ENCODE measurements at places on chromosomes 2 and 18.

- DNase-seq = no peak
Observed at GRCh38 chr2:207153266-207153975, 12.3 kb downstream of the KLF7 start.

GRCh38 chr2:231479455-231479854 lies 15.2 kb upstream of the NCL start:
- DNase-seq = no peak

- no peak for DNase-seq
Observed at GRCh38 chr2:15760232-15760910, 168.7 kb downstream of the DDX1 start.

DNA sequence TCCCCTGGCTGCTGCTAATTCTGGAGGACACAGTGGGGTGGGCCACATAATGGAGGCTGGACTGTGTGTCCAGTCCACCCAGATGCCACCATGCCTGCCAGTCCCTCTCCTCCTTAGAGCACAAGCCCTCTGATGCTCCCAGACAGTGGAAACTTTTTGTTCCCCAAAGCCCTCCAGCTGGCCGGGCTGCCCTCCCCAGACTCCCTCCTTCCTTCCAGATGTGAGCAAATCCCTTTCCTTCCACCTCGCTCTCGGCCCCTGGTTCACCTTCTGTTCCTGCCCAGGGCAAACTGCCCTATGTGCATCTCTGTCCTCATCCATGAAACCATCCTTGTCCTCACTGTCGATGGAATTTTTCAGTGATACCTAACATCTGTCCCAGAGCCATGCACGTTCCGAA lies 33.9 kb downstream of the LRRFIP1 start:
- no peak for DNase-seq

- DNase-seq = no peak
Observed at GRCh38 chr2:12106440-12107080, 360.1 kb downstream of the LPIN1 start.

DNA sequence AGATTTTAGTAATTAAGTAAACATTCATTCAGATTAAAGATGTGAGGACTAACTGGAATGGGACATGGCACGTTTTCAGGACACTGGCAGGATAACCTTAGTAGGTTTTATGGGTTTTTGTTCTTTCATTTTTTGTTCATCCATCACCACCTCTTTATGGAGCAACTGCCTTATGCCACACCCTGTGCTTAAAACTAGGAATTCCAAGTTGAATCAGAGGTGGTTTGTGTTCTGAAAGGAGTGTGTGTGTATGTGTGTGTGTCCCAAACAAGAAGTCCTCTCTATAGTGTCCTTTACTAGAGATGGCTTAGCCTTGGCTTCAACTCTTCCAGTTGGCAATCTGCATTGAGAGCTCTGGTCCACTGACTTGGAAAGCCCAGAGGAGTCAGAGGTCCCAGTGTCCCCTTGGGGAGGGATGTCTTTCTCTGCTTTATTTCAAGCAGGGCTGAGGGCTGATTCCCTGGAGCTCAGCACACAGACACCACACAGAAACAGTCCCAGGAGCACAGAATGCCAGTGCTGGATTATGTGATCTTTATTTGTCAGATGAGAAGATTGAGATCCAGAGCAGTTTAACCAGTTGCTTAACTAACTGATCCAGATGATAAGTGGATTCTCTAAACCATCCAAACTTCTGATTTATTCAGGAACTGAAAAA lies 25.2 kb downstream of the RHOB start:
- no peak for DNase-seq

- DNase-seq = no peak
Observed at GRCh38 chr2:173754837-173755236, 210.3 kb downstream of the SP3 start.

DNA sequence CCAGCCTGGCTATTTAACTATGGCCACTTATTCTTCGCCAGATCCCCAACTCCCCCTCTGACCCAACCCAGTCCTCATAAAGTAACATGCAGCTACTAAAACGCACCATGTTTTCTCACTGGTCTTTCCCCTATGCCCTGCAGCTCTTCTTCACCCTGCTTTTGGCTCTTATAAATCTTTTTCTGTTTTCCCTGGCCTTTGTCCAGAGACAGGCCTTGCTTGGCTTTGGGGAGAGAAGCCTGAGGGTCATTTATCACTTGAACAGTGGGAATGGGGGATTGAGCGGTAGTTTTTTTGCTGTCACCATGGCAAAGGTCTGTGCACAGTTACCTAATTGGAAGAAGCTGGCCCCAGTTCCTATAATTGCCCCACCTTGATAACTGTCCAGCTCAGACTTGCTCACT lies 202.9 kb upstream of the NT5C1B start:
- DNase-seq = no peak
